ENCODE measurements at places on chromosomes 5 and 9.
A peak's percentile ranks its signal among the peaks of the same experiment; 100 is the strongest.

- DNase-seq = peak; percentile 6
Observed at GRCh38 chr5:1772634-1773033, 27.0 kb downstream of the MRPL36 start.

- no peak for DNase-seq
Observed at GRCh38 chr5:50476549-50476948, 35.5 kb upstream of the EMB start.

DNA sequence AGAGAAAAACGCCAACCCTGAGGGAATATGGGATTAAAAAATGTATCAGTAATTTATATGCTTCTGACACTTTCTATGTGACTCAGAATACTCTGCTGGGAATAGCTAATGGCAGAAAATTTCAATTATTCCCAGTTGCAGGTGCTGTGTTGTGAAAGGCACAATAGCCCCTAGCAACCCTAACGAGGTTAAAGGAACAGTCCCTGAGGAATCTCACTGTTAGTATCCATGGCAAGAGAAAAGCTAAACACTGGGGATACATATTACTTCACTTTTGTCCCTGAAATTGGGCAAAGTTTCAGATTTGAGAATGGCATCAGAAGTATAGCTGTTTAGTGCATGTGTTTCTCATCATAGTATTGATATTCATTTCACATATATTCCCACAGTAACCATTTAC is 555.0 kb downstream of the RAB3C start:
- no peak for DNase-seq

- no peak for DNase-seq
Observed at GRCh38 chr9:8576741-8577140, 777.2 kb upstream of the DMAC1 start.

DNA sequence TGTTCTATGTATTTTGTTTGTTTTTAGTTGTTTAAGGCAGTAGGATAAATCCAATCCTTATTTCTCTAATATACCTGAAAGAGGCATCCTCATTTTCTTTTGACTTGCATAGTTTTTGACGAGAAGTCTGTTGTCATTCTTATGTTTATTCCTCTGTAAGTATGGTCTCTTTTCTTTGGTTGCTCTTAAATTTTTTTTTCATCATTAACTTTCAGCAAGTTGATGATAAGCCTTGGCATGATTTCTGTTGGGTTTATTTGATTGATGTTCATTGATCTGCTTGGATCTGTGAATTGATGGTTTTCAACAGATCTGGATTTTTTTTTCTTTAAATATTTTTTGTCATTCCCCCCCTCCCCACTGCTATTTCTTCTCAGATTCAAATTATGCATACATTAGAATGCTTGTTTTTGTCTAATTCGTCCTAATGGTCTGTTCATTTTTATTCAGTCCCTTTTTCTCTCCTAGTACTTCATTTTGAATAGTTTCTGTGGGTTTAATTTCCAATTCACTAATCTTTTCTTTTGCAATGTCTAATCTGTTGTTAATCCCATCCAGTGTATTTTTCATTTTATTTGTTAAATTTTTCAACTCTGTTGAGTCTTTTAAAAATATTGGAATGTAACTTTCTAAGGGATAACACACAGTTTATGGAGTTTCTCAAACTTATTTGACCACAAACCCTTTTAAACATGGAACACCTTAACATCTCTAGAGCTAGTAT is 495.9 kb downstream of the CSNK1G3 start:
- no peak for DNase-seq

DNA sequence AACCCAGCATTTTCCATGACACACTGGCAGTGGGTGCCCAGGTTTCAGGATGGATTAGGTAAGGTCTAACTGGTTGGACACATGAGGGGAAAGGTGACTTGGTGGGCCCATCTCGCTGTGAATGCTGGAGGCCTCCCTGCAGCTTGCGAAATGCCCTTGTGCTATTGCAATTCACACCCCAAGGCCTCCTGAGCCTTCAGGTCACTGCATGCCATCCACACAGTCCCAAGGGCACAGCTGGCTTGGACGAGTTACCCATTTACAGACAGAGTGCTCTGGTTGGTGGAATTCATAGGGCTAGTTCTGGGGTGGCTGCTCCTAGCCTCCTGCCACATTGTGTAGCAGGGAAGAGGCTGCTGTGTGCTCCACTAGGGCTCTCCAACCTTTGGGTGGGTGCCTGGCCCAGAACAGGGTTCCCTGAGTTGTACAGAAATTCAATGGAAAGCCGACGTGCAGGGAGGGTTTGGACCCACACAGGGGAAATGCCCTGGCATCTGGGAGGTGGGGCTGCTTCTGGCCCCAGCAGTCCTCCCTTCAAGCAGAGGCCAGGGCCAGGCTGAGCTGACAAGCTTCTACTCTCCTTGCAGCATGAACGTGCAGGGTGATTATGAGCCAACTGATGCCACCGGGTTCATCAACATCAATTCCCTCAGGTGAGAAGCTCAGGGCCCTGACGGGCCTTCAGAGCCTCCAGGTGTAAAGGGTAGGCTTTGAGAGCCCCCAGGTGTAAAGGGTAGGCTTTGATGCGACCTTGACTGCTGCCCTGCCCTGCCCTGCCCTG is 54.3 kb downstream of the ASS1 start:
- DNase-seq = no peak

DNA sequence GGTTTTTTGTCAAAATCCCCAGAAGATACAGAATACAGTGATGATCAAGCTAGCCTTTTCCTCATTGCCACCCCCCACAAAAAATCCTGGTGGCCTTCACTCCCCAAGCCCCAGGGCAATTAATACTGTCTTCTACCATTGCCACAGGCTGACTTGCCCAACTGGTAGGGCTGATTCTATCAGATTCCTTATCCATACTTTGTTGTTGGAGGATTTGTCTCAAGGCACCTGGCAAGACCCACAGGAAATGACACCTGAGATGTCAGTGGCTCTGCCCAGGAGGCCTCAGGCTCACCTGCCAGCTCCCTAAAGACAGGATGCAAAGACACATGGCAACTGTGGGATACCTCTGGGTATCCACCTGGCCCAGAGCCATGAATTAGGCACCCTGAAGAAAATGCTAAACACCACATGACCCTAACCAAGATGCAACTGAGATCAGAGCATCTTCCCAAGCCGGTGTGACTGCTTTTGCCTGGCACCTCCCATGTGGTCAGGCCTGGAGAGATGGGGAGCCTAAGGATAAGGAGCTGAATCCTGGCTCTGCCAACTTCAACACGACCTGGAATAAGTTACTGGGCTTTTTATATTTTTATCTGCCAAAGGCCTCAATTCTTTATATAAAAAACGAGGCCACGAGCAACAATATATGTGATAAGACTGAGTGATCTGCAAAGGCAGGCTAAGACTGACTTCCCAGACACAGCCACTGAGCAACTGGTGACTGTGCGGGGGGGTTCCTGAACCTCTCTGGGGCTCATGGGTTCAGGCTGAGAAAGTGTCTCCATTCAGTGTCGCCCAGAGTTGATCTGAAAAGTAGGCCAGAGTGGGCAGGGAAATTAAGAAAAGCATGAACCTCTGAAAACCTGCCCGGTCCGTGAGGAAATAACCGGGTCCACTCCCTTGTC is 944 bp downstream of the ATOX1 start:
- no peak for DNase-seq

- no peak for DNase-seq
Observed at GRCh38 chr9:138049779-138050471, 172.3 kb downstream of the CACNA1B start.

GRCh38 chr9:37620396-37620795 is 28.0 kb upstream of the TOMM5 start:
- DNase-seq = no peak

GRCh38 chr5:154811653-154812465 is 38.5 kb downstream of the FAXDC2 start:
- peak; percentile 48 for DNase-seq

- DNase-seq = no peak
Observed at GRCh38 chr5:127754259-127754658, 51.1 kb downstream of the CCDC192 start.

DNA sequence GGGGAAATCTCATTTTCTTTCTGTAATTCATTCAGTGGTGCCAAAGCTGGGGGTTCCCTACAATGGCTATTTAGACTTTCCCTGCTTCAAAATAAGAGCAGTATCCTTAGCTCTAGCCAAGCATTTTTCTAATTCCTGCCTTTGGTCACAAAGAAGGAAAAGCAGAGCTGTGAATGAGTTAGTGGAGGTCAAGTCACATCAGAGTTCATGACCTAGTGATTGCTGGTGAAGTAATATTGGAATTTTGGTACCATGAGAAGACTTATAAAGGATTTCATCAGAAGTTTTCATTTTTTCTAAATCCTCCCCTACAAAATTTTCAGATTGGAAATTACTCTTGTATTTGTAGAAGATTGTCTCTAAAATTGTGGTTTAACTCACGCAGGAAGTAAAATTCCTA is 28.0 kb downstream of the DNAJC21 start:
- DNase-seq = no peak

- no peak for DNase-seq
Observed at GRCh38 chr5:88952344-88952743, 69.4 kb upstream of the MEF2C start.

GRCh38 chr5:2125901-2126265 is 243.2 kb upstream of the IRX4 start:
- DNase-seq = no peak

DNA sequence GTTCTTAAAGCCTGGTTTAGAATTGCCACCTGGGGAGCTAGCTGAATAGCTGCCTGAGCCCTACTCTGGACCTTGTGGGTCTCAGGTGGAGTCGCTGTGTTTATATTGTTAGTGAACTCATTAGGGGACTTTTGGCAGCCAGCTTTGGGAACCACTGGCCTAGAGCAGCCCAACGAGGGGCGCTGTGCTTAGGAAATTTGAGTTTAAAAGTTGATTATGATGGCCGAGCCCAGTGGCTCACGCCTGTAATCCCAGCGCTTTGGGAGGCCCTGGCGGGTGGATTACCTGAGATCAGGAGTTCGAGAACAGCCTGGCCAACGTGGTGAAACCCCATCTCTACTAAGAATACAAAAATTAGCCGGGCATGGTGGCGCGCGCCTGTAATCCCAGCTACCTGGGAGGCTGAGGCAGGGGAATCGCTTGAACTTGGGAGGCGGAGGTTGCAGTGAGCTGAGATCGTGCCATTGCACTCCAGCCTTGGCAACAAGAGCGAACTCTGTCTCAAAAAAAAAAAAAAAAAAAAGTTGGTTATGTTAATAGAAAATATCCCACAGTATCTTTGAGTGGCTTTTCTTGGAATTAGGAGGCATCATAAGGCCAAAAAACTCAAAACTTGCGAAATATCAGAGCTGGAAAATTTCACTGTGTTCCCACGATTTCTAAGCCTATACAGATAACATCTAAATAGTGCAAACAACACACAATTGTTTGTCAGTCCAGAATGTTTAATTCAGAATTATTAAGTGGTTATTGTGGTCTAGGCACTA is 809 bp downstream of the MCCC2 start:
- no peak for DNase-seq

DNA sequence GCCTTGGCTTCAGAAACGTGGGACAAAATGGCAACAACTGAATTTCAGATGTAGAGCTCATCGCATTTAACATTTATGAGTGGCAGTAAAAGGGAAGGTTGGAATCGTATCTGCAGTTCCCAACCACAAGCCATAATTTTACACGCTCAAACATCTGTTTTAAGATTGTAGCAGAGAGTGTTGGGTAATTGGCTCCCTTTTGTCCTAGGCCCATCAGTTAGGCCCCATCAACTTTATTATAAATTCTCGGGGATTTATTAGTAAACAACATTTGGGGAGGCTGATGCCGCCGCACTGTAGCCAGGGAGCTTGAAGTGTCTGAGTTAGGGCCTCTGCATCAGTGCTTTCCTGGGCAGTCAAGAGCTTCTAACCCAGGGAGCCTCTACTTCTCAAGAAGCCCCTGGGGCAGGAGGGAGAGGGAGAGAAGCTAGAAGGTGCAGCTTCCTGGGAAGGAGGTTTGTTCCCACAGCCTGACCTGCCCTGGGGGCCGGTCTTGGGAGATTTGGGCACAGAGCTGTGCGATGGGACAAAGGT is 66.2 kb downstream of the HSPA4 start:
- no peak for DNase-seq

DNA sequence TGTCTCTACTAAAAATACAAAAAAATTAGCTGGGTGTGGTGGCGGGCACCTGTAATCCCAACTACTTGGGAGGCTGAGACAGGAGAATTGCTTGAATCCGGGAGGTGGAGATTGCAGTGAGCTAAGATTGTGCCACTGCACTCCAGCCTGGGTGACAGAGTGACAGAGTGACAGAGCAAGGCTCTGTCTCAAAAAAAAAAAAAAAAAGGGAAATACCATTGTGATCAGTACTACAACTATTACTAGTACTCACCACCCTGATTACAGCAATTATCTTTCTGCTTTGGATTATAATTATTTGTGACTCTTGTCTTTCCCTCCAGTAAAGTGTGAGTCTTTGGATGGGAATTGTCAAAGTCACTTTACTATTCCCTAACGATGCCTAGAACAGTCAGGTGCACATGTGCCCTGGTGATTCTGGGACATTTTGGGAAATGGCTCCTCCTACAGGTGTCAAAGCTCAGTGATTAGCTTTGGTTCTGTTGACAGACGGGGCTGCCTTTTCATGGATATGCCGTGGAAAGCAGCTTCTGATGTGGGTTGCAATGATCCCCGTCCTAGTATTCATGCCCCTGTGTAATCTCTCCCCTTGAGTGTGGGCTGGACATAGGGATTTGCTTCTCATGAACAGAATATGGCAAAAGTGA is 31.8 kb upstream of the FRRS1L start:
- no peak for DNase-seq

DNA sequence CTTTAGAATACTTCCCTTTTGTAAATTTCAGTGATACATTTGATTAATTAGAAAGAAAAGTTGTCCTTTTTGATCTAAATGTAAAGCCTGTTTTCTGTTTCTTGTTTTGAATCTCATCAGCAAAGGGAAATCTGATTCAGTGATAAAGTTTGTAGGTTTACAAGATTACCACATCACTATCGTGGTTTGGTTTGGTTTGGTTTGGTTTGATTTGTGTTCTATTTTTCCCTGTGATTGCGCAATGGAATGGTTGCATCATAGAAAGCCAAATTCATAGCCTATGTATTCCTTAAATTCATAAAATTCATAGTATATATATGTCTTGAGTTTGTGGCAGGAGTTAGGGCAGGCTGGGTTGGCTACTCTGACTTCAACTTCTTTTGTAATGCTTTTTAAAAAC is 15.2 kb downstream of the SRFBP1 start:
- DNase-seq = no peak

DNA sequence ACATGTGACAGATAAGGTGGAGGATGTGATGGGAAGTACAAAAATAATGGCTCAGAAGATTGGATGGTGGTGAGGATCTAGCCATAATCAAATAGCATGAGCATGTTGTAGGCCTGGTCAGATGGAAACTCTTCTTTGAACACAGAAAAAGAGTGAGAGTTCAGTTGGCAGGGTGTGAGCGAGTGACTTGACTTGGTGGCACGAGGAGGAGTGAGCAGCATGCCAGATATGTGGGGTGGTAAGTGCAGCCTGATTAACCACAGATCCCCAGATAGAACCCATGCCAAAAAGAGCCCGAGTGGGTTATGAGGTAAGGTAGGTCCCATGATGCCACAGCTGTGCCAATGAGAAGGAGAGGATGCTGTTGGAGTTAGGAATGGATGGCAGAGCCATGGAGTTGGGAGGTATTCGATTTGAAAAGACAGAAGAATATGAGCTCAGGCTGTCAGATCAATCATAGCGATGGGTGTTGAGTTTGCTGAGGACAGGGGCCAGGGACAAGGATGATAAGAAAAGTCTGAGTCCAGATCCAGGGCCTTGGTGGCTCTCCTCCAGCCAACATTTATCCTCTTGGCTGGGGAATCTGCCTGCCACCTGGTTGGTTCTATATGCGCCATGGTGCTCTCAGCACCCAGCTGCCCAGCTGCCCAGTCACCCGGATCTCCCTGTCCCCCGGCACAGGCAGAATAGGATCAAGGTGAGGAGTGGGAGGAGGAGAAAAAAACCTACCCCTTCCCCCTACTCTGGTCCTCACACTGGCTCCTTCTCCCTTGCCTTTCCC is 16.5 kb downstream of the GARNL3 start:
- no peak for DNase-seq

GRCh38 chr5:135133698-135134515 is 99.9 kb upstream of the PITX1 start:
- no peak for DNase-seq
